Islet precursor cell (in vitro differentiated cells): ENCODE measurements at places on chromosomes 5 and 9.

- DNase-seq, result no peak
Measured at GRCh38 chr5:33675958-33676464, 215.8 kb downstream of the ADAMTS12 start.

GRCh38 chr9:131237931-131238401, 38.3 kb downstream of the FAM78A start:
- DNase-seq, result peak; percentile 80

DNA sequence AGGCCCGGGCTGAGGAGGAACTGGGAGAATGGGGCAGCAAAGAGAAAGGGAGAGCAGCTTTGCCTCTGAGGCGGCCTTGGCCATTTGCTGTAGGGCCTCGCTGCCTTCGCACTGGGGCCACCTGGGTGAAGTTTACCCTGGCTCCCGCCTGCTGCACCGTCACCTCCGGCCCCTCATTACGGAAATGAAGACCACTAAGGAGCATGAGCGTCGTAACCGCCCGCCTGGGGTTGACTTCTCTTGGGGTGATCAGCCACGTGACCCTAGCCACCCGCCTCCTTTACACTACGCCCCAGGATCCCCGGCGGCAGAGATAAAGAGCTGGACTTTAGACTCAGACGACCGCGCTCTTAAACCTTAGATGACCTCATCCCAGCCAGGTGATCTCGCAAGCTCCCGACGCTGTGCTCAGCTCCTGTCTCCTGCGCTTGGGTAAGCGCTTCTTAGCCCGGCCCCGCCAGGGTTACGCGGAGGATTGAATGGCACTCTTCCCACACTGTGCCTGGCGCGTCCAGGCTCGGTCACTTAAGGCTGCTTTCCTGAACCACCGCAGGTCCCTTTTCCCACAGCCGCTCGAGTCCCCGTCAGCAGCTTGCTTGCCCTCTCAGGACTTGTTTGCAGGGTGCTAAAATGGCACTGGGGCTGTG, 107.9 kb upstream of the LARP1 start:
- peak; percentile 91 for DNase-seq

GRCh38 chr5:78544561-78545201, 103.9 kb downstream of the LHFPL2 start:
- DNase-seq, result peak; percentile 60

- DNase-seq, result peak; percentile 54
Measured at GRCh38 chr9:74554751-74555419, 57.8 kb downstream of the RORB start.

DNA sequence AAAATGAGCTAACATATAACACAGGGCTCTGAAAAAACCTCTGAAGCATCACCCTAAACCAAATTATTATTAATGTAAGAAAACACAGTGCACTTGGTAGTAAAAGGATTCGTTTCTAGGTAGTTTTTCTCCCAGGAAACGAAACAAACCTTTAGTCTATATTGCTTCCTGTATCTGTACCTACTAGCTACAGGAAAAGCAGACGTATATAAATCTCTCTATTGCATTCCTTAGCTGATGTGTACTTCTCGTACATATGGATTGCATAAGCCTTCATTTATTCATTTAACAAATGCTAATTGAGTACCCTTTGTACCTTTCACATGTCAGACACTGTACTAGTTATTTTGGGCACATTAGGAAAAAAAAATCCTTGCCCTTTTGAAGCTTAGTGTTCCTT, 85.0 kb upstream of the RASA1 start:
- DNase-seq, result no peak

- no peak for DNase-seq
Measured at GRCh38 chr5:88686726-88687125, 196.3 kb downstream of the MEF2C start.

GRCh38 chr5:98989727-98990126, 60.9 kb upstream of the CHD1 start:
- no peak for DNase-seq

GRCh38 chr5:38961691-38962090, 112.5 kb downstream of the RICTOR start:
- no peak for DNase-seq

- DNase-seq, result no peak
Measured at GRCh38 chr5:161483721-161484120, 62.8 kb downstream of the GABRB2 start.

DNA sequence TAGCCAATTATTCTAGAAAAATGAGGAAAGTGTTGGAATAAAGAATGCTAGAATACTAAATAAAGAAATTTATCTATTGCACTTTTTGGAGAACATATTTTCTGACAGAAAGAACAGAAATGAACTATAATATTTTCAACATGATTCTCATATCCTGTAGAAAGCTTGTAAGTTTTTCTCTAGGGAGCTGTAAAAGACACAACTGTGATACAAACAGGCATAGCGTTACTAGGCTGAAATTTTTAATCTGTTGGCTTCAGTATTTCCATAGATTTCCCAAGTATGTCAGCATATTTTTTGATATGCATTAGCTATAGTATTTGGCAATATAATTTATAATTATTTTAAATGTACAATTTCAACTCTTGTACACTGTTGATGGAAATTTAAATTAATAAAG, 31.3 kb downstream of the ANXA1 start:
- no peak for DNase-seq

GRCh38 chr9:133067813-133068212, 6.0 kb downstream of the CEL start:
- no peak for DNase-seq
